ENCODE measurements at places on chromosomes 2 and 18.

DNA sequence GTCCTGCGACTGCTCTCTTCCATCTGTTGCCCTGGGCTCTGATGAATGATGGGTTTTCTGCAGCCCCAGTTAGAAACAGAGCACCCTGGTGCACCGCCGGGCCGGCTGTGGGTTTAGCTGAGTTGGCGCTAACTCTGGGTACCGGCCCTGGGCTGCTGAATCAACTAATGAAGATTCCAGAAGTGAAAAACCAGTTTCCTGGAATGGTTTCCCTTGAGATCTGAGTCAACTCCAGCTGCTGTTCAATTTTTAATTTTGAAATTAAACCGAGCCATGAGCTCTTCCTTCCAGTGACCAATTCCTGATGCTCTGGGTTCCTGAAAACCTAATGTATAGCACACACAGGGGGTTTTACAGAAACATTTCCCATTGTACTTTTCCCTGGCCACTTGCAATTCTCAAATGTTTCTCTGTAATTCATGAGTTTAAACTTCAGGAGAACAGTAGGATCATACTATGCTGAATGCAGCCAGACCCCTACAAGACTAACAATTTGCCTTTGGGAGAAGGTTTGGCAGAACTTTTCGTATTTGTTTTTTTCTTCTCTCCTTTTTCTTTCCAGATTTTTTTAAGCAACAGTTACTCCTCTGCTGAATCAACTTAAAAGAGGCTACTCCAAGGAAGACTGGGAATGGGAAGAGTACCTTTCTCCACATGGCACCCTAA, 5.5 kb downstream of the COL6A3 start:
- DNase-seq = no peak

GRCh38 chr2:85698880-85699254, 4.7 kb downstream of the GNLY start:
- no peak for DNase-seq

- no peak for DNase-seq
Measured at GRCh38 chr2:68880213-68880612, 9.0 kb upstream of the BMP10 start.

DNA sequence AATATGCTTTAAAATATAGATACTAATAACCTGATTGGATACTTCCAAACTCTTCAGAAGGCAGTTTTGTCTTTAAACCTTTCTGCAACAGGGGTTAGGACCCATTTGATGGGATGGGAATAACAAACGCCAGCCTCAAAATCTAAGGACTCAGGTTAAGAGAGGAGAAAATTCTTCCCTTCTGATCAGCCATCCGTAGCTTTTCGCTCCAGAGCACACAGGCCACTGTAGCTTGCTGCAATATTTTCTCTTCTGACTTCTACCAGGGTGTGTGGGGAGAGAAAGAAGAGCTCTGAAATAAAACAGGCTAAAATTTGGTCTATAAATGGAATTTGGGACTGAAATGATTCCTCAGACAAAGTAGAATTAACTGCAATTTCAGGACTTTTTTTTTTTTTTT, 95.1 kb downstream of the ALPK2 start:
- peak; percentile 22 for DNase-seq

DNA sequence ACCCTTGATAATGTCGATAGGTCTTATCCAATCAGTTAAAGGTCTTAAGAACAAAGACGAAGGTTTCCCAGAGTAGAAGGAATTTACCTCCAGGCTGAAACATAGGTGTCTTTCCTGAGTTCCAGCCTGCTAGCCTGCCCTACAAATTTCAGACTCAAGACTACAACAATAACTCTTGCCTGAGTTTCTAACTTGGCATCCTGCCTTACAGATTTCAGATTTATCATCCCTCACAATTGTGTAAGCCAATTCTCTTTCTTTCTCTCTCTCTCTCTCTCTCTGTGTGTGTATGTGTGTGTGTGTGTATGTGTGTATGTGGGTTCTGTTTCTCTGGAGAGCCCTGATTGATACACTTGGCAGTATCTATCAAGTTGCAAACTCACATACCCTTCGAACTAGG, 37.2 kb upstream of the B4GALT6 start:
- DNase-seq = no peak

- DNase-seq = no peak
Measured at GRCh38 chr2:237864940-237865622, 5.7 kb downstream of the RAMP1 start.

DNA sequence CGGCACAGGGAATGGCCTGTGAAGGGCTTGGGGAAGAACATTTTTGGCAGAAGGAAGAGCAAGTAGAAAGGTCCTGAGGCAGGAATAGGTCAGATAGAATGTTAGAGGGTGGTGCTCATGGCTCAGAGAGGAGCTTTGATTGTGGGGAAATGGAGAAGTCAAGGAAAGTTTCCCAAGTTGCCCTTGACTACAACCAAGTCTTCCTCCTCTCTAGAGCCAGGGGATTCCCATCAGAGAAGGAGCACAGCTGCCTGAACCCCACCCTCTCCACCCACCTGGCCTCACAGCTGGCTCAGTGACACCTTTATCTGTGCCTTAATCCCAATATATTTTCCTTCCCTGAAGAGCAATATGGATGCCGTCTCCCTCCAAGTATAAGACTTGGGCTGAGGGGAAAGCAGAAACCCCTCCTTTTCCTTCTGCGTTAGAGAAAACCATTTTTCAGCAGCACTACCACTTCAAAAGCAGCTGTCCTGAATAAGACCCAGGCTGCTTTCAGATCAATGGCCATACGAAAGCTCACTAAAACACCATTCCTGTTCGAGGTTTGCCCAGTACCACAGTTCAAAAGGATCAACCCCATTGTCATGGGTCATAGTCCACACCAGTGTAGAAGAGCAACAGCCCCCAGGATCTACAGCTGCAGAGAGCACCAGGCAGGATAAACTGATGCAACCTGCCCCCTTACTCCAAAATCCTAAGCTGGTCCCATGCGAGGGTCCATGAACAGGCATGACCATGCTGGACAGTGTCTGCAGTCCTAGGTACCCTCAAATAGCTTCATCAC, 199.6 kb downstream of the AFF3 start:
- DNase-seq = no peak

- DNase-seq = no peak
Measured at GRCh38 chr2:164993287-164994016, 38.1 kb upstream of the SLC38A11 start.

GRCh38 chr2:223563462-223563861, 38.7 kb downstream of the SCG2 start:
- no peak for DNase-seq

- peak; percentile 16 for DNase-seq
Measured at GRCh38 chr18:57436191-57436964, 1.2 kb downstream of the ONECUT2 start.

- DNase-seq = no peak
Measured at GRCh38 chr2:46537624-46538295, 58.4 kb downstream of the TMEM247 start.

GRCh38 chr18:37160038-37160820, 331.3 kb downstream of the KIAA1328 start:
- no peak for DNase-seq

DNA sequence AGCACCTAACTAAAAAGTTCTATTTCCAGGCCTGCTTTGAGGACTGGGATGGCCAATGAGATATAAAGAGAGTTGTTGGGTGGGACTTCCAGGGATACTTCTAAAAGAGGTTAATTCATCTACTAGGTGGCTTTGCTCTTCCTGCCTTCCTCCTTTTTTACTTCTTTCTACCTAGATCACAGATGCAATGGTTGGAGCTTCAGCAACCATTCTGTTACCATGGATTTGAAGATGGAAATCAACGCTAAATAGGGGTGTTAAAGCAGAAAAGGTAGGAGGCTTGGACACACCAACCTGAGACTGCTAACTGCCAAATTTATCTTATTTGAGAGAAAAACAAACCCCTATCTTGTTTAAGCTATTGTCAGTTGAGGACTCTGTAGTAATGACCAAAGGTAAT, 116.3 kb upstream of the STON1 start:
- no peak for DNase-seq

DNA sequence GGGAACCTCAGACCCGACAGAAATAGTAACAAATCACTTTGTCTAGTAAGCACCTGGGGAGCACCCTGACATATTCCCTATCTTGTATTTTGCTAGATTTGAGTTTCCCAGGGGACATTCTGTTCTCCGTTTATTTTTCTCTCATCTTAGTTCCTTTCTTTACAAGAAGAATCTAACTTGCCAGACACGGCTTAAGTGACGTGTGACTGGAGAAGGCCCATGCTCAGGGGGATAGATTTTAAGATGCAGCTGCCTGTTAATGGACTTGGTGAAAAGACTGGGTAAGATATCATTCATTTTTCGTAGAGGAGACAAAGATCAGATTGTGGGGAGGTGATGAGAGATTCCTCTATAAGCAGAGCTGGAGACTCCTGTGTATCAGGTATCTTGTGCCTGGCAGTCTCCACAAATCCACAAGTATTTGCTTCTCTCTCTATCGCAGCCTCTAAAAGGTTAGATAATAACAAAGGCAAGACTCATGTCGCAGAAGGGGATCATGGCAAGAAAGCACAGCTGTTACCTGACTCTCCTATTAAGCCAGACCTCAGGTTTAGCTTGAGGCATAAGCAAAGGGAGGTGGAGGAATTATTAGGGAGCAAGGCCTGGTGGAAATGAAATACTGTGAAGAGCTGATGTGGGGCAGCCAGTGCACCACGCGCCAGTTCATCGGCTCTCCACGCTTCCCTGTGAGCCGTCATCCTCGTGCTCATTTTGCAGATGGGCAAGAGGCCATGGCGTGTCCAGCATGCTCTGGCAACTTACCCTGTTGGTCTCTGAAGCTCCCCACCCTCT, 347.2 kb upstream of the TNP1 start:
- no peak for DNase-seq

DNA sequence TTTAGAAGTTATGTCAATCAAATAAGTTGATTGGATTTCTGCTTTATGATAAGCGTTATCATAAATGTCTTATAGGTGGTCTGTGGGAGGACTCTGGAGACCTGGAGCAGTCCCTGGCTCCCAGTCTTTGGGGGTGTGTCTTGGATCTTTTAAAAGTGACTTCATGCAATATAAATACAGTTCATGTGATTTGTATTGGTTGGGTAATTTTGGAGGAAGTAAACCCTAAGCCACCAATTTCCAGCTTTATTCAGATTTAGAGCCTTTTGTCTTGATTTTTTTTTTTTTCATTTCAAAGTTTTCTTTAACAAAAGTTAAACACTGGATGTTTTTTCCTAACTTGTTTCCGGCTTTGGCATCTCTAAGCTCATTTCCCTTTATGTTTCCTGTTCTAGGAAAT, 68.8 kb downstream of the MAP4K4 start:
- DNase-seq = no peak

- no peak for DNase-seq
Measured at GRCh38 chr18:56146565-56146964, 491.8 kb downstream of the TXNL1 start.

DNA sequence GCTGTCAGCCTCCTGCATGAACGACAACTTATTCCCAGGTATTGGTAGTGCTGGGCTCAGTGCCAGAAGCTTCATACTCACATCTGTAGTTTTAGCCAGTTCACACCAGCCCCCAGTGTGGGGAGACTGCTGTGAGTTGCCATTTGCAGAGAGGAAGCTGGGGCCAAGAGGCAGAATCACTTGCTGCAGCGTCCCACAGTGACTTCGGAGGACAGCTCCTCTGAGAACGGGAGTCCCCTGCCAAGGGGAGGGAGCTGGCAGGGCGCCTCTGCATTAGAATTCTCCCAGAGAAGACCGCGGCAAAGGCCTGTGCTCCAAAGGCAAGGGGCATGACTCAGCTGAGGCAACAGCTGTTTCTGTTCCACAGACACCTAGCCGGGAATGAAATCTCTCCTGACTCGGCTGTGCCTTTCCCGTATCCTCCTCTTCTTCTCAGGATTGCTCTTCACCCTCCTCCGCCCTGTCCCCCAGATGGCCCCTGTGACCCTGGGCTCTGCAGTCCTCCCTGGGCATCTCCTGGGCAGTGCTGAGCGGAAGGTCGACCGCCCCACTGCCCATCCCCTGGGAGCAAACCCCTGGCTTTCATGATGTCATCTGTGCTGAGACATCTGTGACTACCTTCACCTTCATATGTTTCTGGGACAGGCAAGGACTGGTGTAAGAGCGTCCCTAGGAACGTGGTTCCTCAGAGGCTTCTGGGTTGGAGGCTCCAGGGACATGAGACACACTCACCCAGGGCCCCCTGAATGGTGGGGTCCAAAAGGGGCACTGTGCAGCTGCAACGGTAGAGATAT, 18.0 kb downstream of the MAL start:
- no peak for DNase-seq

- DNase-seq = no peak
Measured at GRCh38 chr2:231050018-231050901, 6.4 kb upstream of the PSMD1 start.

DNA sequence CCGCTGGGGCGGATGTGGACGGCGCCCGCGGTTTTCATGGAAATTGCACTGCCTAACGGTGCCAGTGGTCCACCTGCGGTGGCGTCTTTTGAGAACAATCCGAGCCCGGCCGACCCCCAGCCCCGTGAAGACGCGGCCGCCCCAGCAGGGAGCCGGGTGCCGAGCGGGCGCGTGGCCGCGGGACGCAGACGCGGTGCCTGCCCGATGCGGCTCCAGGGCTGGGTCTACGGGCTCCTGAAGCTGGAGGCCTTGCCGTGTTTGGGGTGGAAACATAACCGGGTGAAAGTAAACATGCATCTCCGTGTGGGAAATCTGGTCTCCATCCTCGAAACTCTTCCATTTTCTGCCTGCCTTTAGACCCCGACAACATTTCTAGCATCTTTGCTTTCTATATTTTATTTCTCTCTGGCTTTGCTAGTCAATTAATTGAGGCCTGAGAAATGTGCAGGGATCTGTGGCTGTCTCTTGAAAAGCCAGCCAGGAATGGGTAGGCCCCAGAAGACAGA, 572 bp downstream of the INPP4A start:
- DNase-seq = no peak

GRCh38 chr18:22456547-22456946, 38.8 kb upstream of the CTAGE1 start:
- DNase-seq = no peak

DNA sequence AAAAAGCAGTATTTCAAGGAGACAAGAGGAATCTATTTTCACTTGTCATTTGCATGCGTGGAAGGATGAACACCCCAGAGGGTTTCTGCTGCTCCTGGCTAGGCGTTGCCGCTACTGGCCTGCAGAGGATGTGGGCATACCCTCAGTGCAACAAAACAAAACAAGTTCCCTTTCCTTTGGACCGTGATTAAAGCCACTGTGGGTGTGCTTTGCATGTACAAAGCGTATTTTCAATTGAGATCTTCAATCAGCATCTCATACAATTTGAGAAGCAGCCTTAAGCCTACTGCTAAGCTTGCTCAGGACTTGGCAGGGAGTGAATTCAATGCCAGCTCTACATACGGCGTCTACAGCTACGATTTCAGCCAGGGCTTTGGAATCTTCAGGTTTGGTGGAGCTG, 298.4 kb downstream of the LPIN1 start:
- DNase-seq = no peak

DNA sequence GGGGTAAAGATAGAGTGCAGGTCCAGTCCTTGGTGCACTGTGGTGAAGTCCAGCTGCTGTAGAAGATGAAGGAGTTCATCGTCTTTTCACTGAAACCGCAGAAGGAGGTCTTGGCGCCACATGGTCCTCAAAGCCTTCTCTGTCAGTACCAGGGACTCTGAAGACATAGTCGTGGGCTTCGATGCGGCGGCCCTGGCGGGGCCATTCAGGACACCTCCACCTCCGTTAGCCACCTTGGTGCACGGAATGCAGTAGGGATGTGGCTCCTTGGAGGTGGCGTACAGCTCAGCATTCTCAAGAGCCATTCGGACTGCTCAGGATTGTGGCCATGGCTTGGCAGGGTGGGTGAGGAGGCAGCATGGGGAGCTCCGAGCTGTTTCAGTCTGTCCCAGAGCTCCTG, 418.8 kb downstream of the SUCLG1 start:
- DNase-seq = no peak

All from nephron progenitor cell (in vitro differentiated cells).